ENCODE measurements at places on chromosomes 12 and 14.

DNA sequence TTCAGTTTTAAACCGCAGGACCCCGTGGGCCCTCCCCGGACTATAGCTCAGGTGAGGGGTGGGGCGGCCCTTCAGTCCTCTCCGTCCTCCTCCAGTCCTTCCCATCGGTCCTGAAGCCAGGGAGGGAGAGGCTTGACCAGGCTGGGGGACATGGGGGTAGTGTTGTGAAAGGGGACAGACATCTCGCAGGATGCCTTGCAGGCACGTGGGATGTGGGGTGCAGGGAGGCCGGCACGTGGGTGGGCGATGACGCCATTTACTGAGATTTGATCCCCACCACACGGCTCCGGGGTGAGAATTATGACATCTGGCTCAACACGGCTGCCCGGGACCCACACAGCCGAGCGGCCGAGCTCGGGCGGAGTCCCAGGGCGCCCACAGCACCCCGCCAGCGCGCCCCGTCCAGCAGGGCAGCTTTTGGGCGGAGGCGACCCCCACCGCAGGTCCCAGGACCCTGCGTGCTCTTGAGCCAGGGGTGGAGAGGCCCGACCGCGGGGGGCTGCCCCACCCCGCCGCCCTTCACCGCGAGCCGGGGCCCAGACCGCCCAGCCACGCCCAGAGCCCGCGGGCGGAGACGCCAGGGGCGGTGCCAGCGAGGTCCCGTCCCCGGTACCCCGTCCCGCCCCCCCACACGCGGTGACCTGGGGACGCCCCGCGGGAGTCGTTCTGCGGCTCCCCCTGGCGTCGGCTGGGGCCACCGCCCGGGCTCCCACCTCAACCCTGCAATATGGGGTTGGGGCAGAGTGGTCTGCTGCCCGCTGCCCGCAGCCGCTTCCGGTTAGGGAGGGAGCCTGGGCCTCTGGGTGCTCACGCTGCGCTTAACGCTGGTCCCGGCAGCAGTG is 3.3 kb upstream of the EXOC3L4 start:
- no peak for DNase-seq

GRCh38 chr12:49400304-49400703 is 33.0 kb downstream of the SPATS2 start:
- DNase-seq: no peak

DNA sequence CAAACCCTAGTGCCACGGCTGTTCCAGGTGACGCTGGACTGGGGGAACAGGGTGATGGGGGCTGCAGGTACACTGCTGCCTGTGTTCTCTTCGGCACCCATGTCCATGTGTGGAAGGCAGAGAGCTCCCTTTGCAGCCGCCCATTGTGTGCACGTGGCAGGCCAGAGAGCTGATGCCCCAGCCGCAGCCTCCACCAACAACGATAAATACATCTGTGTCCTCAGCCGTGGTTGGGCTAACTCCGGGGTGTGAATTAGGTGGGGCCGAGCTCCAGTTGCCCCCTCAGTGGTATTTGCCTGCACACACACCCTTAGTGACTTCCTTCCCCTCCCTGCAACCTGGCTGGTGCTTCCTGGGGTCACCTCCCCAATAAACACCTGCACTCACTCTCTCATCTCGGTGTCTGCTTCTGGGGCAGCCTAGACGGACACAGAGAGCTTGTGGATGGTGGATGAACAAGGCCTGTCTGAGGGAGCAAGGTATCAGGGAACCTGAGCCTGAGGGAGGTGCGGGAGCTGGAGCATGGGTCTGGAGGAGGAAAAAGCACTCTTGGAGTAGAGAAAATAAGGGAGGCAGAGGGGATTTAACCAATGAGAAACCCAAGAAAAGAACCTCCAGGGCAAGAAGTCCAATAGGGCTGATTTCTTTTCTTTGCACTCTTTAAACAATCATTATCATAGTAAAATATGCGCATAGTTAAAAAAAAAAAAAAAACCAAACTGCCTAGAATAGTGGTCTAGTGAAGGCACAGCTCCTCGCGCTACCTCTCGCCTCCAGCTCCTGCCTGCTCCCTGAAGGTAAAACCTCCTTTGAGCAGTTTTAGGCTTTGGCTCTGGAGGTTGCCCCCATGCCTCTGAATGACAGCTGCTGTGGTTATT is 112.6 kb downstream of the ZNF664 start:
- no peak for DNase-seq

GRCh38 chr12:16881986-16882570 is 276.1 kb upstream of the LMO3 start:
- no peak for DNase-seq

DNA sequence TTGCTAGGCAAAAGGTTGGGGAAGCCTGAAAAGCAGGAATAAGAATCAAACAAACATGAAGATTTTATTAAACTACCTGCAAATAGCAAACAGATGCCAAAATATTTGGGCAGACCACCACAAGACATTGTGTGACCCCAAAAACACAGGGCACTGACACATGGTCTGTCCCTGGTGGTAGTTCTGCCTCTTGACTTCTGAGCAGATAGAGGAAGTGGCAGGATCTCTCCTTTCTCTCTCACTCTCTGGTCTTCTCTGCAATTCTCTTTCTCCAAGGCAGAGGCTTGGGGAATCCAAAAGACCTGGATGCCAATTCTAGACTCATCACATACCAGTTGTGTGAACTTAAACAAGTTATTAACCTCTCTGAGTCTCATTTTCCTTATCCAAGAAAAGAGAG is 4.3 kb upstream of the PTGDR start:
- DNase-seq: no peak

GRCh38 chr14:73726025-73726961 is 12.1 kb upstream of the PNMA1 start:
- no peak for DNase-seq

GRCh38 chr12:114860969-114861368 is 177.0 kb upstream of the TBX3 start:
- no peak for DNase-seq

DNA sequence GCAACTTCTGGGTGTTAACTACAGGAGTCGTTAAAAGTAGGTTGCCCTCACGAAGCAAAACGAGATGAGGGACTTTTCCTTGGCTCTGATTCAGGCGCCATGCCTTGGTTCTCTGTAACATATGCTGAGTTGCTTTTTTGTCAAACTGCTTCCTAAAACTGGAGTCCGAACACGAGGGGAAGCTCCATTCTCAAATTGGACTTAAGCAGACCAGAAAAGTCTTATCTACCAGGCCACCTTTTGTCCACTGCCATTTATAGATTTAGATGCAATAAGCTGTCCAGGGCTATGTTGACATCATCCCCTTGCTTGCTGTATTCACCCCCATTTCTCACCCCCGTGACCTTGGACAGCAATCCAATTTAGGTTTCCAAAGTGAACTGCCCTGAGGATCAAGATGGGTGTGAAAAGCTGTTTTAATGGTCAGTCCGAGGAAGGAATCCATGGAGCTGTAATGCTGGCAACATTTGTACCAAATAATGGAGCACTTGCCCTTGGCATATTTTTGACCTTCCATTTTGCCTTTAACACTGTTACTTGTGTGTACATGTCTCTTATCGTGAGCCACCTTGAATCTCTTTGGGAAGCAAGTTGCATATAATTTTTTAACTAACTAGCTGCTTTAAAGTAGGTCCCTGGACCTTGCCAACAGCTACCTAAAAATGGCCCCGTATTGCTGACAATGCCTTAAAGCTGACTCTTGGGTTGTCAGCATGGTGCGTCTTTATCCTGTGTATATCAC is 298.1 kb downstream of the EGLN3 start:
- DNase-seq: no peak

DNA sequence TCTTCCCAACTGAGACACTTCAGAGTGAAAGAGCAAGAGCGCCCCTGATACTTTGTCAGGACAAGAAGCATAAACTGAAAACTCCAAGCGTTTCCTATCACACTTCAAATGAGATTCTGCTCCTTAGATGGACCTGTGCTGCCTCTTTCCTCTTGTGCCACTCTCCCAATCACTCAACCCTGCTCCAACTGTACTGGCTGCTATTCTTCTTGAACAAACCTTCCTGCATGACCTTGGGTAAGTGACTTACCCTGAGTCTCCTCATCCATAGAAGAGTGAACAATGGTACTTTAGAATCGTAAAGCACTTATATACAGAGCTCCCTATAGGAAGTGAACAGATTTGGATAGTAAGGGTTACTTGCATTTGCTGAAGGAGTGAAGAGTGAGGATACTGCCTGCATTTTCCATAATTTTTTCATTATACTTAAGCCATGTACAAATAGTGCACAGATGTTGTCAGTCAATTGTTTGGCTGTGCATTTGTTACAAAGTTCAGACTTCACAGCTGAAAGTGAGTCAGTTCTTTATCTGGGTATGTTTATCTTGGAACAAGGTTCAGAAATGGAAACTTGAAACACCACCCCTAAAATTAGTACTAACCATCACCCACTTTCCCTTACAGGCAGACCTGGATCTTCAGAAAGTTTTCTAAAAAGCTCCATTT is 10.8 kb downstream of the MTERF2 start:
- no peak for DNase-seq

DNA sequence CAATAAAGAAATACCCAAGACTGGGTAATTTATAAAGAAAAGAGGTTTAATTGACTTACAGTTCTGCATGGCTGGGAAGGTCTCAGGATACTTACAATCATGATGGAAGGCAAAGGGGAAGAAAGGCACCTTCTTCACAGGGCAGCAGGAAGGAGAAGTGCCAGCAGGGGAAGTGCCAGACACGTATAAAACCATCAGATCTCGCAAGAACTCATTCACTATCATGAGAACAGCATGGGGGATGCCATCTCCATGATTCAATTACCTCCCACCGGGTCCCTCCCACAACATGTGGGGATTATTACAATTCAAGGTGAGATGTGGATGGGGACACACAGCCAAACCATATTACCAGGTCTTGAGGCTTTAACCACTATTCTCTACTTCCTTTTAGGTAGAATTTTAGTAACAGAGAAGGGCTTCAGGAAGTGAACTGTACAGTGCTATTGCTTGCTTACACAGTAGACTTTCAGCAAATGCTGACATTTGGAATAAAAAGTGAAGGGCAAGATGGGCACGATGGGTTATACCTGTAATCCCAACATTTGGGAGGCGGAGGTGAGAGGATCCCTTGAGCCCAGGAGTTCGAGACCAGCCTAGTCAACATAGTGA is 40.8 kb upstream of the OR4E1 start:
- DNase-seq: no peak

GRCh38 chr12:116339062-116339461 is 61.6 kb upstream of the MED13L start:
- DNase-seq: peak; percentile 37

Data from NCI-H1048 (cell line).